ENCODE measurements at places on chromosomes 1 and 21.

DNA sequence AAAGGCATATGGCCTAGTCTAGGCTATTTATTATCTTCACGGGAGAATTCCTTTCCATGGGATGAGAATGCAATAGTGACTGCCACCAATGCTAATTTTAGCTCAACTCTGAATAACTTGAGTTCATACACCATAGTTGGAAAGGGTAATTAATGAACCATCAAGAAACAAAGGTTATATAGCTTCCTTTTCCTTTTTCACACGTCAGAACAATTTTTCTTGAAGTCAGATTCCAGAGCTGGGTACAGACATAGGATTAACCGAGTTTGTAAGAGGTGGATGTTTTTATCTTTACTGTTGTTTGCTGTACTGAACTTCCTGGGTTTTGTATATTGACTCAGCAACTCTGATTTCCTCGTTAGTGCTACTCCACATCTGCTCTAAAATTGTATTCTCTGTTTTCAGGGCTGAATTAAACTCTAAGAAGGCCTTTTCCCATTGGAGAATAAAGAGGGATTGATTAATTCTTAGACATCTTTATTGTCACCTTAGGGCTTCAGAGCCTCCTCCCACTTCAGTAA is 262.0 kb downstream of the NUF2 start:
- DNase-seq, result no peak

DNA sequence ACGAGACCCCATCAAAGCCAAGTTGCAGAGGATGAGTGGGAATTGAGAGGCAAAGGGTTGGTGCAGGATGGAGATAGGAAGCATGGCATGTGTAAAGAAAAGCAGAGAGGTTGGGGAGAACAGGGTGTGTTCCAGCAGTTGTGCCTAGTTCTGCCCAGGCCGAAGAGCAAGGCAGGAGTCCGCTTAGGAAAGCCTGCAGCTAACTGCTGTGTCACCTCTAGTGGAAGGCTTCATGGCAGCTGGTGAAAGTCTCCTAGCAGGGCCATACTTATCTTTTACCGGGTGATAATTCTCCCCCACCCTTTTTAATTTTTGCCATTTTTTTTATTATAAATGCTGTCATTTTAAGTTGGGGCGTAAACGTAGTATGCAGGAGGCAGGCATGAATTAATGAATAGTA is 93.6 kb downstream of the NFIA start:
- no peak for DNase-seq

DNA sequence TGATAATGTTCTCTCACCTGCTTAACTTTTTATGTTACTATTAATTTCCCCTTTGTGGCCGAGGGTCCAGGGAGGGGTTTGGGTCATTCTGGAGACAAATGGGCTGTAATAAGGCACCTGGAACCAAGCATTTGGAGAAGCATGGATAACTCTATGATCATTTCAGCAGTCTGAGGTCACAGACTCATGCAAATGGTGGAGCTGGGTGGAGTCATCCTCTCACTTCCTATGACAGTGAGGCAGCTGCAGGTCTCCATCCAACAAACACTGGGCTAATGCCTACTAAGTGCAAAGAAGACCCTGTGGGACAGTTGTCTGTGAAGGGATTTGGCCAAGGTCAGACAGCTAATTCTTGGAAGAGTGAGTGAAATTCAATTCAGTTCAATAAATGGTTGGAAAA is 28.8 kb upstream of the CAMTA1 start:
- DNase-seq, result no peak

- peak; percentile 66 for DNase-seq
Measured at GRCh38 chr1:1089731-1090423, 15.8 kb upstream of the RNF223 start.

DNA sequence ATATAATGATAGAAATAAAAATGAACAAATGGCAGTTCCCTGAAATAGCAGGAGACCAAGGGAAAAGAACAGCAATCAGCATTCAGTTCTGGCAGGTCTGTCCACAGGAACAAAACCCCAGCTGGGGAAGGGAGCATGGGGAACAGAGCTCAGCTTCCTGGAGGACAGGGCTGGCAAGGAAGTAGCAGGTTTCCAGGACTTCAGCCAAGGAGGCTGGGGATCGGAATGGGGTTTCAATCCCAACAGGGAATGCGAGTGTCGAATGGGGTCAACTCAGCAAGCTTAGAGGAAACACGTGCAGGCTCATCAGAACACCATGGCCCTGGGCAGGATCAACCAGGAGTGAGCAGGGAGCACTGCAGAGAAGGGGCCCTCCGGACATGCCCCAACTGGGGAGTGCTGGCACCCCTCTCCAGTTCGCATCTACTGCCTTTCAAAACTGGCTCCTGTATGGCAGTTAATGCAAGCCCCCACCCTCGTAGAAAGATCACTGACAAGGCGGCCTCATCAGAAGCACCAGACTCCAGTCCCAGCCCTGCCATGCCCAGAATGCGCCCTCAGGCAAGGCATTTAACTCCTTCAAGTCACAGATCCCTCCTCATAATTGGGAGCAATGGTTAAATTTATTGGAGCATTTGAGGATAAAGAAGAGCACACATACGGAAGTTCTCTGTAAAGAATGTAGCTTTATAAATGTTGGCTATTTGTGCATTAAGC is 72.4 kb downstream of the SEC16B start:
- DNase-seq, result no peak

- no peak for DNase-seq
Measured at GRCh38 chr1:206021626-206022365, 1.9 kb downstream of the CTSE start.

- DNase-seq, result peak; percentile 79
Measured at GRCh38 chr1:19676438-19676922, 11.8 kb downstream of the HTR6 start.

DNA sequence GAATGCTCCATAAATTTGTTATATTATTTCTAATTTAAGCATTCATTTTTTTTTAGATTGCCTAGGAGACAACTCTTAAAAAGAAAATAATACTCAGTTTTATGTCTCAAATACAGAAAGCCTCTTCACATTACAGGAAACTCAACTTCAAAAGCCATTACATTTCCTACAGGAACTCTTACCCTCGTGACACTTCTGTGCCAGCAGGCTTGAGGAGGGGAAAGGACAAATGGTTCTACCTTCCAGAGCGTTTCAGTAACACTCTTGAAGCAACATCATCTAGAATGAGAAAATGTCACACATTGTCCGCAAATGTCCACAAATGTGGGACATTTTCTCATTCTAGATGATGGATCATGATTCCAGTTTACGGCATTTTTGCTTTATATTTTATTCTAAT is 51.7 kb downstream of the PTPN14 start:
- DNase-seq, result no peak

DNA sequence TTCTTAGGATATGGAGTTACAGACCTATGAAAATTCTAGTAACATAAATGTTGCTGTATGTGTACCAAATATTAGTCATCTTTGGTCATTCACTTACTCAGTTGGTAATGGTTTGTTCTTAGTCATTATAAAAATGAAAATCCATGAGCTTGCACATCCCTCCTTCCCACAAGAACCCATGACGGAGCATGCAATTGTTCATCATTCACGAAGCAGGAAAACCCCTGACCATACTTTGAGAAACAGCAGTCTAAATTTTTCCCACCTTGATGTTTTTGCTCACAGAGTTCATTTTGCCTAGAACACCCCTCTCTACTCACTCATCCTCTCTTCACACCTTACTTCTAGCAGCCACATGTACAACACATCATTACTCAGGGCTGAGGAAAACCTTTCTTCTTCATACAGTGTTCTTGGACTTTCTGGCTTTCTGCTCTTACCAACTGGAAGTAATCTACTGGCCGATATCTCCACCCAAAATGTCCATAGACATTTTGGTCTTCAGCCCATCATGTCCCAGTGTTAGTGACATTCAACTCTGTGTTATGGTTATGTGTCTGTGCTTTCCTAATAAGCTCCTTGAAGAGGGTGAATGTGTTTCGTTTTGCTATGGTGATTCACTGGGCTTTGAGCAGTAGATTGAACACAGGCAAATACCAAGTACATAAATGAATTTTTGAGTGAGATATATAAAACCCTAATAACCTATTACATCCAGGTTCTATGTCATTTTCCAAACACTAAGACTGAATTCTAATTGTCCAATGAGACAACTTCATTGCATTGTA is 189.9 kb downstream of the ZC3H11B start:
- no peak for DNase-seq

GRCh38 chr1:43836267-43836951 is 97.2 kb upstream of the ARTN start:
- peak; percentile 77 for DNase-seq

DNA sequence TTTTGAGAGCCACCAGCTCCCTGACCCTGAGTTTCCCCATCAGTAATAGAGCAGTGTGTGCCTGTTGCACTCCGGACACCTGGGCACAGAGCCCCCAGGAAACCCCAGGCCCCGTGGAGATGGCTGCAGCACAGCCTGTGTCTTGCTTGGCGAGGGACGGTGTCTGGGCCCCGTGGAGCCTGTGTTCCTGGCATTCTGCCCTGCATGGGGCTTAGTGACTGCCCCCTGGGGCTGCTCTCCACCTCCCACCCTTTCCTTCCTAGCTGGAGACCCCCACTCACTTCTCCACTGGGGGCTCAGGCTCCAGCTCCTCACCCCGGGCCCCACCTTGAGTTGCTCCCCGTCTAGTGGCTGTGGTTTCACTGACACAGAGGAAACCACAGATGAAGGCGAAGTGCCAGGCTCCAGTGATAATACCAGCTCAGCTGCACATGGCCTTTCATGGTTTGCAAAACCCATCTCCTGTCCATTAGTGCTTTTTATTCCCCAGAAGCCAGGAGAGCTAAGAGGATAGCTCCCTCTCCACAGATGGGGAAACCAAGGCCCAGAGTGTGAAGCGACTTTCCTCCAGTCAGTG is 39.4 kb downstream of the DMRTB1 start:
- no peak for DNase-seq

Measured in cardiac septum (tissue), 1 donor.